Activated T-cell treated with anti-CD3 and anti-CD28 coated beads, Interleukin-2, amount 50 U/mL, for 48 hours (primary cell): ENCODE measurements at places on chromosomes 3 and 15.

- DNase-seq: no peak
These were observed 44.5 kb downstream of the SYNM start for GRCh38 chr15:99149366-99149765.

GRCh38 chr3:56469141-56469540 is 874 bp upstream of the ERC2 start:
- no peak for DNase-seq

DNA sequence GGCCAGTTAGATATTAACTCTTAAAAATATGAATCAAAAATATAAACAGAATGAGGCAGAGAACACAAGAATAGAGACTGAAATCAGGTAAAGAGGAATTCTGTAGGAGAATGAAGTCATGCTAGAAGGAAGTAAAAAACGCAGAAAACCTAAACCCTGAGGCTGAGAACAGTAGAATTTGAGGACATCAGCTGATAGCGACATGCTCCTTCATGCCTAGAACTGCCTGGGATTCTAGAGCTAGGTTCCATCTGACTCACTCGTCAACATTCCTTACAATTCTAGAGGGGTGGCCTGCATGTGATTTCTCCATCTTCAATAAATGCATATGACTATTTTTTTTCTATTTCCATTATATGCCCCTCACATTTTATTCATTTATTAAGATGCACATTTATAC is 343.0 kb downstream of the ROBO1 start:
- no peak for DNase-seq

DNA sequence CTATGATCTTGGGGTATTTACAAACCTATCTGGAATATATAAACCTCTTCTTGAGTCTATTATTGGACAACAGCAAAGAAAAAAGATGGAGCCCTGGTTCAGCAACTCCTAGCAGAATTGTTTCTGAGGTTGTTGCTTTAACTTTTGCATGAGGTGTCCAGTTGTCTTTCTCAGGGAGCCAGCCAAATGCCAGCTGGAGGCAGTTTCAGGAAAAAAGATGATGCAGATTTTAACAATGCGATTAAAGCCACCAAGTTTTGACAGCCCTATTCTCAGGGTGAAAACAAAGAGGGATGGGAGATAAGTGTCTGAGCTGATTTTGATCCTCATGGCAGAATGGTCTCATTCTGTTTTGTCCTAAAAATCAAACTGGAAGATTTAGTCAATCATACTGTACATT is 181.6 kb upstream of the RASGRP1 start:
- no peak for DNase-seq

DNA sequence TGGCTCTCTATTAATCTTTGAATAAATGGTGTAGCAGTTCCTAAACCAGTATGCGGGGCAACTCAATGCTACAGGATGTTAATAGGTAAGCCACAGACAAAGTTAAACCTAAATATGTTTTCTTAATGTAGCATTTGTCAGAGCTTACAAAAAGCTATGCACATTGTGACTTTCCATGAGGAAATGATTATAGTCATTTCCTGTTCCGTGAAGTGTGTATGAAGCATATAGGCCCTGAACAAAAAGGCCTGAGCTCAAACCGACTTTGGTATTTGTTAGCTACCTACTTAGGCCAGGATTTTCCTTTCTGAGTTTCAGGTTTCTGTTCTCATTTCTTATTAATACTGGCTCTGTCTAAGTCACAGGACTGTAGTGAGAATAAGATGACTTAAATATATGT is 14.2 kb downstream of the ZNF80 start:
- DNase-seq: no peak

- DNase-seq: no peak
These were observed 268.6 kb upstream of the UBE2E1 start for GRCh38 chr3:23537101-23537551.

- no peak for DNase-seq
These were observed 13.0 kb downstream of the NIPA2 start for GRCh38 chr15:22851513-22851912.

- DNase-seq: no peak
These were observed 2.7 kb upstream of the KNL1 start for GRCh38 chr15:40591389-40591788.

DNA sequence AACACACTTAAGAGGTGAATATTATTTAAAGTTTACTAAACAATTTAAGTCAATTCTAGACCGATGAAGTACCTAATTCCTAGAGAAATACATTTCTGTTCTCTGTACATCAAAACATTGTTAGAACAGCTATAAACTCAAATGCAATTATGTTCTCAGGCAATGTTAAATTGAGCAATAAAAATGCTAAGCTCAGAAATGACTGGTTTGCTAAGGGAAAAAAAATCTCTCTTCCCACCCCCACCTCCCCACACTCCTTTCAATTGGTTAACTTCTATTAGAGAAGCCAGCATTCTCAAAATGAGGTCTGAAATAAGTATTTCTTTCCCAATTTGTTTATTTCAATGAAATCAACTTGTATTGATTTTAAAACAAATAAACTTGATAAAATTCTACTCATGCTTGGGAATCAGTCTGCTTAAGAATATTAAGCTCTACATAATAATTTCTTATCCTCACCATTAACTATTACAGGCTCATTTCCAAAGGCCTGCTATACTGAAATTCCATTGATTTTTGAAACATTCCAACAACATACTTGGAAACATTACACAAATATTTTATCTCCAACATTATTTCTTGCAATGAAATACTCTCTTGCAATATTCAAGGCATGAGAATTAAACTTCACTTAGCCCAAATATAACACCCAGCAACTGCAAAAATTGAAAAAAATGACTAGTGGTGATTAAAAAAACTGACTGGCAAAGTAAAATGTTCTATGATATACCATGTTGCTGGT is 22.6 kb downstream of the TSPAN3 start:
- DNase-seq: no peak

- DNase-seq: no peak
These were observed 420.6 kb downstream of the RBMS3 start for GRCh38 chr3:29701326-29701983.

GRCh38 chr3:47523310-47524073 is 10.0 kb upstream of the ELP6 start:
- no peak for DNase-seq

GRCh38 chr15:70169147-70169546 is 71.4 kb upstream of the TLE3 start:
- DNase-seq: no peak

DNA sequence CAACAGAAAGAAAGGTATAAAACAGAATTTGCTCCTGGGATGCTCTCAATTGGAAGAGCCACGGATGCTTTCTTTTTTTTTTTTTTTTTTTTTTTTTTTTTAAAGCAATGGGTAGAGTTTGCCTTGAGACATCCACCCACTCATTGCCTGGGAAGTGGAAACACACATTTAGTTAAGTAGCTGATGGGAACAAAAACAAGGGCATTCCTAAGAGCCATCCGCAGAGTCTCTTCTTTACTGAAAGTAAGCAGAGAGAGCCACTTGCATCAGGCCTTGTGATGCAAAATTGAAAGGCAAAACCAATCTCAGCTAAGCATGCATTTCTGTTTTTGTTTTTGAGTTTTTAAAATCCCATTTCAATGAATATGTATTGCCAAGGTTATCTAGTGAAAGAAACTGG is 787.9 kb upstream of the LMCD1 start:
- DNase-seq: no peak

DNA sequence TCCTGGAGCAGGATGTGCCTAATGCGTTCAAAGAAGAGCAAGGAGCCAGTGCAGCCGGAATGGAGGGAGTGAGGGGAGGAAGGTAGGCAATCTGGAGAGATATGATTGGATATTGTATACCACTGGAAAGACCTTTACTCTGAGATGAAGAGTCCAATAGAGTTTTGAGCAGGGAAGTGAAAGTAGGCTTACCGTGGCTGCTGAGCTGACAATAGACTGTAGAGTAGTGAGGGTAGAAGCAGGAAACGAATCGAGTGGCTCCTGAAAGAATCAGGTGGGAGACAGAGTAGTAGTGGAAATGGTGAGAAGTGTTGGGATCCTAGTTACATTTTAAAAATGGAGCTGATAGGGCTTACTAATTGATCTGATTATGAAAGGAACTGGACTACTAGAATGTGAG is 51.8 kb upstream of the NUDT16 start:
- DNase-seq: no peak

GRCh38 chr3:95826419-95826818 is 988.0 kb upstream of the EPHA6 start:
- DNase-seq: no peak

DNA sequence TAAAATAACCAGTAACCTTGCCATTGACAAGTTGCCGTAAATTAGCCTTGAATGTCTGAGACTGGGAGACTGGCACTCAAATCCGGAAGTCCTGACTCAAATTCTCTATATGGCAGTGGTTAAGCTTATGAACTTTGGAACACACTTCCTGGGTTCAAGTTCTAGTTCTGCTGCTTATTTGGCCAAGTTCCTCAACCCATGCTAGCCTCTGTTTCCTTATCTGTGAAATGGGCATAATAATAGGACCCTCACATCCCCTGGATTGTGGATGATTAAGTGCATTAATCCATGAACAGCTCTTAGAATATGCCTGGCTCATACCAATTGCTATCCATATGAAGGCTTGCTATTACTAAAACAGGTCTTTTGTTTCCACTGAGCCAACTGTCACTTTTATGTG is 311.5 kb downstream of the EDEM1 start:
- no peak for DNase-seq

- DNase-seq: no peak
These were observed 67.6 kb downstream of the TP63 start for GRCh38 chr3:189698811-189699210.

- DNase-seq: no peak
These were observed 3.7 kb upstream of the FAM107A start for GRCh38 chr3:58580826-58581327.

- no peak for DNase-seq
These were observed 6.9 kb downstream of the CYFIP1 start for GRCh38 chr15:22973286-22973685.

- DNase-seq: no peak
These were observed 12.4 kb downstream of the GNB4 start for GRCh38 chr3:179438841-179439240.

DNA sequence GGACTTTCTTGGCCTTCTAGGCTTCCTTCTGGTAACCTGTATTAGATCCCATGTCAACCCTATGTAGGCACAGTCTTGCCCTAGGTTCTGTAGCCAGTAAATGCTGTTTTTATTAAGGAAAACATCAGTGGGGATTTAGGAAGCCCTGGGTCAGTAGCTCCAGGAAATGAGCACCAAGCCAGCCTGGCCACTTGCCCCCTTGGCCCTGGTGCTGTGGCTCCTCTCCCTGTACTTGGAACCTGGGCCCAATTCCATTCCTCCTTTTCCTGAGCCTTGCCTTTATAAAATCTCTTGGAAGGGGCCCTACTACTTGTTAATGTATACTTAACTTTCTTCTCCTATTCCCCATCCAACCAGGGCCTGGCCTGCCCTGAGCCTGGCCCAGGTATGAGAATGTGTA is 243.8 kb upstream of the TPRG1 start:
- DNase-seq: no peak

- DNase-seq: no peak
These were observed 25.6 kb upstream of the EIF4A2 start for GRCh38 chr3:186757686-186758220.

GRCh38 chr15:36676211-36676610 is 96.8 kb downstream of the CDIN1 start:
- DNase-seq: no peak

DNA sequence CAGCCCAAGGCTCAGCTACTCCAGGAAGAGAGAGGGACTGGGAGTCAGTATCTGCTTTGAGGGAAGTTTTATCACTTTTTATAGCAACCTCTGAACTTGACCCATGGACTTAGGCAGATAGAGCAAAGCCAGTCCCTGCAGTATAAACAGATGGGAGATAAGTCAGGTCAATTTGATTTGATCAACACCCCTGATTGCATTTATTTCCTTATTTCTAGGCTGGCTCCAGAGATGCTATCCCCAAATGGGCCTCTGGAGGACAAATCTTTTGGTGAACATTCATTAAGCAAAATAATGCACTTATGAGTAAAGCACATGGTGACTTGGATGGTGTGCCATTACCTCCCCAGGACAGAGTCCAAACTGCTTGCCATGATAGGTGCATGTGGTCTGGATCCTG is 8.9 kb upstream of the IDH3A start:
- DNase-seq: no peak

- DNase-seq: no peak
These were observed 570 bp downstream of the PCNP start for GRCh38 chr3:101574388-101575112.

DNA sequence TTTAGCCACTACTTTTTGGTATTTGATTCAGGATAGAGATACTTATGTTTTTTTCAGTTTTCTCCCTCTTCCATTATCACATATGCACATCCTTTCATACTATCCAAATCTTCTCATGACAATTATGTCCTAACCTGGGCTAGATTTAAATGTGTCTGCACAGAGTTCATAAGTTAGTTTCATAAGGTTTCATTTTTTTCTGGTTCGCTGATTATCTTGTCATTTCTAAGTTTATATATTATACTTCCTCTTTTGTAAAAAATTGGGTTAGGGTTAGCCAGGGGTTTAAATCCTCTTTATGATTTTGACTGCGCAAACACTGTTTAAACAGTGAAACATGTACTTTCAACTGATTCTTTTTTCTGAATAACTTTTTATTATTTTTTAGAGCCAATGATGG is 148.6 kb downstream of the SST start:
- no peak for DNase-seq

DNA sequence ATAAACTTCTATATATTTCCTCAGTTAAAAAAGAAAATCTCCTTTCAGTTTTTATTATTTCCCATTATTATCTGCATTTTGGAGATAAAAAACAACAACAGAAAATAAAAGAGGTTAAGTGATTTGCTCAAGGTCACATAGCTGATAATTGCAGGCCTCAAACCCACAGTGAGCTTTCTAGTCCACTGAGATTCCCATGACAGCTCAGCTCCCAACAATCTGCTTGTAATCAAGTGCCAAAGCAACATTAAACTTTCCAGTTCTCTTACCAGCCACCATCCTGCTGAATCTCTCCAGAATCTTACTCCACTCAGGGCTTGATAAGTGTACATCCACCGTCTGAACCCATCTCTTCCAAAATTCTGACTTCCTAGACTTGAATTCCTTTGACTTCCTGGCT is 318.2 kb upstream of the SEMA6D start:
- no peak for DNase-seq

GRCh38 chr3:140456974-140457373 is 220.9 kb upstream of the TRIM42 start:
- DNase-seq: no peak

GRCh38 chr3:130470126-130470525 is 46.9 kb upstream of the COL6A6 start:
- no peak for DNase-seq

GRCh38 chr3:40843208-40843624 is 318.5 kb downstream of the ZNF621 start:
- no peak for DNase-seq

DNA sequence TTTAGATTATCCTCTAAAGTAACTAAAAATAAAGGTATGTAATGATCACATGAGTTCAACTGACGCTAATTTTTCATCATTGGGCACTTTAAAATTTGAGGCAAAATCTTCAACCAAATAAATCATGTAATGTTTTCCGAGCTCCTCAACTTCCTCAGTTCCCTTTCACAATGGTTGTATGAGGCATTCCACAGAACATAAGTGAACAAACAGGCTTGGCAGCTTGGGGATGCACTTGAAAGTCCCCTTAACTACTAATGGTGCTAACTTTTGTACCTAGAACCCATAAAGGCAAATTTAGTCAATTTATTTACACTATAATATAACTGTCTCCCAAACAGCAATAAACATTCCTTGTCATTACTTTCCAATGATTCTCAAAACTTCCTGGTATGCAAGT is 1137.9 kb downstream of the ROBO2 start:
- no peak for DNase-seq

- DNase-seq: no peak
These were observed 344.4 kb downstream of the CADM2 start for GRCh38 chr3:85303156-85303555.

GRCh38 chr3:186290796-186291195 is 71.2 kb downstream of the DGKG start:
- DNase-seq: no peak
